ENCODE measurements at places on chromosomes 11 and 22. TPM values are rescaled to one million over a fixed set of nuclear protein-coding genes. Genes with fewer than 3 reads are reported as not detected.

GAS2 gene
- 3.9 TPM for total RNA-seq

GRCh38 chr11:122367809-122368231 lies 251.8 kb upstream of the BLID start:
- no peak for DNase-seq

TPBGL gene
- total RNA-seq = not detected

GRCh38 chr11:120713296-120713695 lies 201.7 kb downstream of the GRIK4 start:
- no peak for DNase-seq

TIGD3 gene
- 0.73 TPM for total RNA-seq

RPS13 gene
- total RNA-seq = 711 TPM

DNA sequence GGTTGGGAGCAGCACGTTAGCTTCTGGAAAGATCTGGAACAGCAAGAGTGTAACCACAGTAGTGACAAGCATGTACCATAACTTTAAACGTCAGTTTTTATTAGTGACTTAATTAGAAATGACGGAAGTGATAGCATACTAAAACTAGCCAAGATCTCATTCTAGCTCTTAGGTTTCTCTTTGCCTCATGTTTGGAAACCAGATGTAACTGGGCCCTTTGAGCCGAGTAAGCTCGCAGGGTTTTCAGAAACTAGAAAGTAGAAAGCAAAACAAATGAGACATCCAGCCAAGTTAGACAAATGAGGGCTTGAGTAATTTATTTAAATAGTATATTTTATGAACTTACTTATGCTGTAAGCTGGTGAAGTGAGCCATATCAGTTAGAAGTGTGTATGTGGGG lies 40.2 kb upstream of the SLC5A12 start:
- DNase-seq = no peak

- no peak for DNase-seq
These were observed 309.6 kb downstream of the METTL15 start for GRCh38 chr11:28417601-28418323.

GRCh38 chr22:24555165-24556039 lies at the start of gene SNRPD3:
TSS of gene SNRPD3 (plus strand) at chr22:24555999. CDS start at chr22:24557675, 1,676 bp downstream.
- peak; percentile 97 for DNase-seq

API5 gene
- total RNA-seq = 117 TPM

DNA sequence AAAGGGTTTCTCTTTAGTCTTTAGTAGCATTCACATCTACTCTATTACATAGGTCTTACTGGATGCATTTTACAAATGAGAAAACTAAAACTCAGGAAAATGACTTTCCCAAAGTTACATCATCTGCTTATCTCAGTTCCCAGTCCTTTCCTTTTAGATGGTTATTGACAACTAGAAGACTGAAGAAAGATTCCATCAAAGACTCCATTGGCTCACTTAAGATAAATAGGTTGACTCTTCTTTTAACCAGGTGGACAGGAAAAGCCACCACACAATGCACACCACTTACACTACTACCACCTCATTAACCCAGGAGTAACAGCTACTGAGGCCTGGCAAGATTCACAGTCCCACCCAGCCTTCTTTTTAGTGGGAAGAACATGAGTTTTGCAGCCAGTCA lies 123.6 kb downstream of the TRIM44 start:
- DNase-seq = no peak

DNA sequence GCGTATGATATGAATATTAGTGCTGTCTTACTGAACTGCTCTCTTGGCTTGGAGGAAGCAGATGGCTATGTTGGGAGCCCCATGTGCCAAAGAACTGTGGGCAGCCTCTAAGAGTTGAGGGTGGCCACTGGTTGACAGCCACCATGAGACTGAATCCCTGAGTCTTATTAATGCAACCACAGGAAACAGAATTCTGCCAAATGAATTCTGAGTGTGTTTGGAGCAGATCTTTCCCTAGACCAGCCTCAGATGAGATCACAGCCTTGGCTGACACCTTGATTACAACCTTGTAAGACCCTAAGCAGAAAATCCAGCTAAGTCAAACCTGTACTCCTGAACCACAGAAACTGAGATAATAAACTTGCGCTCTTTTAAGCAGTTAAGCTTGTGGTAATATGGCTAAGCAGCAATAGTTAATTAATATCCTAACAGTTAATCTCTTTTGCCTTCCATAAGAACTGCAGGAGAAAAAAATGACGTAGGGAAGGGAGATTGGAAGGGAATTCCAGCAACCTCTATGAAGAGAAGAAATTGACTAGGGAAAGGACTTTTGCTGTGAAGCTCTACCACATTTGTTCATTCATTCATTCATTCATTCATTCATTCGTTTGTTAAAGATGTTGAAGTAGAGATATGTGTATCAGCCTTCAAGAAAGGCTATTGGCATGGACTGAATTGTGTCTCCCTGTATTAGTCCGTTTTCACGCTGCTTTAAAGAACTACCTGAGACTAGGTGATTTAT lies 26.8 kb downstream of the ADM start:
- DNase-seq = no peak

OLFML1 gene
- not detected for total RNA-seq

GRCh38 chr11:12799334-12799835 lies 125.2 kb downstream of the TEAD1 start:
- no peak for DNase-seq

- DNase-seq = peak; percentile 50
These were observed 22.9 kb upstream of the MRPL17 start for GRCh38 chr11:6705905-6706535.

GRCh38 chr11:126413426-126413825 lies 57.9 kb downstream of the ST3GAL4 start:
- DNase-seq = no peak

DNA sequence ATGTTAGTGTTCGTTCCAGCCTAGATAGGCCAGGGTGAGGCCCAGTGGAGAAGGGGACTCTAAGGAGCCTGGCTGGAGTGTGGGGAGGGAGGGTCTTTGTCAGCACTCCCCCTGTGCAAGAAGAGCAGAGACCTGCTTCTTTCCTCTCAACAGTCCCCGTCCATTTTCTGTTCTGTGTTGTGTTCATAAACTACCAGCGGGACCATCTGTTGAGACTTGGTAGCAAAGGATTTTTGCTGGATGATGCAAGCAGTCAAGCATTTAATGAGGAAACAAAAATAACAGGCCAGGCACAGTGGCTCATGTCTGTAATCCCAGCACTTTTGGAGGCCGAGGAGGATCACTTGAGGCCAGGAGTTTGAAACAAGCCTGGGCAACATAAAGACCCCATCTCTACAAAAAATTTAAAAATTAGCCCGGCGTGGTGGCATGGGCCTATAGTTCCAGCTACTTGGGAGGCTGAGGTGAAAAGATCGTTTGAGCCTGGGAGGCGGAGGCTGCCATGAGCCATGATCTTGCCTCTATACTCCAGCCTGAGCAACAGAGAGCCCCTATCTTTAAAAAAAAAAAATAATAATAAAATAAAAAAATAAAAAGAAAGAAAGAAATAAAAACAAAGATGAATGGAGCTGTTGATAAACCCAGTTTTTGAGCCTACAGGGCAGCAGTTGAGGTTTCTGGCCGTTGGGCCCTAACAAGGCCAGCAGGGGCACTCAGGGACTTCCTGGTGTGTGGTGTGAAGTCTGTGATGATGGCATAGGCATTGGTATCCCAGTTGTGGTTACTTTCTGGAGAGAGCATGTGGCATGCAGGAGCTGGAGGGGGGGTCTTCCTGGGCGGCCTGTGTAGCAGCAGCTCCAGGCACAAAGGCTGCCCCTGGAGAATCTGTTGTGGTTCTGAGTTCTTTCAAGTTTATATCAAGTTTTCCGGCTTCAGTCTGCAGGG lies 1.7 kb upstream of the TXNRD2 start:
- no peak for DNase-seq

GRCh38 chr11:45450189-45450588 lies 164.0 kb upstream of the SYT13 start:
- DNase-seq = no peak
